ENCODE measurements at places on chromosomes 3 and 15.

DNA sequence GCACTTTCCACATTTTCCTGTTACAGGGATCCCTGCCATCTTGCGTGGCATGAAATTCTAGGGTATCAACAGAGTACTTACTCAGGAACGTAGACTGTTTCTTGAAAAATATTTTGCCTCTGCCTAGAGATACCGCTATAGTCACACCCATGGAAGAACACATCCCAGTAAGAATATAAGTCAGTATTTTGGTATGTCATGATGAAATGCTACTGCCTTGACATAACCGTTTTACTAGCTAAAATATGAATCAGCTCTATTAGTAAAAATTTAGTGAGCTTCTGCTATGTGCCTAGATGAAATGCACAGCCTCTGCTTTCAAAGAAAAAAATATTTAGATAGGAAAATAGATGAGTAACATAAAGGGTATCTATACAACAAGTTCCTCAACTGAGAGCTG lies 276.4 kb downstream of the TBC1D5 start:
- no peak for DNase-seq

DNA sequence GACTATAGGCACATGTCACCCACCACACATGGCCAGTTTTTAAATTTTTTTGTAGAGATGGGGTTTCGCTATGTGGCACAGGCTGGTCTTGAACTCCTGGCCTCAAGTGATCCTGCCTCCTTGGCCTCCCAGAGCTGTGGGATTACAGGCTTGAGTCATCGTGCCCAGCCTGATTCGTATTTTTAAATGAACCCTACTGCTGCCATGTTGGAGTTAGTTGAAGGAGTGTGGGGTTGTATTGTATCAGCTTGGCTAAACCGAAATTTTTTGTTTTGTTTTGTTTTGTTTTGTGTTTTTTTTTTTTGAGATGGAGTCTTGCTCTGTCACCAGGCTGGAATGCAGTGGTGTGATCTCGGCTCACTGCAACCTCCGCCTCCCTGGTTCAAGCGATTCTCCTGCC lies 11.8 kb upstream of the ZNF770 start:
- no peak for DNase-seq

- no peak for DNase-seq
These were observed 270.0 kb upstream of the PEX5L start for GRCh38 chr3:180306691-180307090.

- no peak for DNase-seq
These were observed 164.5 kb downstream of the WNT7A start for GRCh38 chr3:13715167-13715954.

- DNase-seq, result no peak
These were observed 328.4 kb upstream of the DPH6 start for GRCh38 chr15:35874260-35874905.

GRCh38 chr3:151330379-151330778 lies 1.0 kb upstream of the P2RY13 start:
- no peak for DNase-seq
